ENCODE measurements at places on chromosomes 16 and 17.

GRCh38 chr16:11224894-11225676 is 30.9 kb downstream of the SOCS1 start:
- DNase-seq = no peak

DNA sequence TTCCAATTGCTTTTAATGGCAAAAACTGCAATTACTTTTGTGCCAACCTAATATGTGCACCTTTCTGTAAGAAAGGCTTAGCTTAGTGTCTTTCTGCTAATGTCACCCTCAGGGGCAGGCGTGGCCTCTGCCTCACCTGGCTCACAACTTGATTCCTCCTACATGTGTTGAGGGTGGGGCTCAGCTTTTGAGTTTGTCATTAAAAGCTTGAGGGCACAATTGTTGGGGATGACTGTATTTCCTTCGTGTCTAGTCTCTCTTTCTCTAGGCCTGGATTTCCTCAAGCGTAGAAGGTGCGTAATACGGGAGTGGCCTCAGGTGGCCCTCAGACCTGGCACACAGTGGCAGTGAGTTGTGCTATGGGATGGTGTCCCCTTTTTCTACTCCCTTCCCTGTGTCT is 94.4 kb downstream of the CLEC16A start:
- no peak for DNase-seq

DNA sequence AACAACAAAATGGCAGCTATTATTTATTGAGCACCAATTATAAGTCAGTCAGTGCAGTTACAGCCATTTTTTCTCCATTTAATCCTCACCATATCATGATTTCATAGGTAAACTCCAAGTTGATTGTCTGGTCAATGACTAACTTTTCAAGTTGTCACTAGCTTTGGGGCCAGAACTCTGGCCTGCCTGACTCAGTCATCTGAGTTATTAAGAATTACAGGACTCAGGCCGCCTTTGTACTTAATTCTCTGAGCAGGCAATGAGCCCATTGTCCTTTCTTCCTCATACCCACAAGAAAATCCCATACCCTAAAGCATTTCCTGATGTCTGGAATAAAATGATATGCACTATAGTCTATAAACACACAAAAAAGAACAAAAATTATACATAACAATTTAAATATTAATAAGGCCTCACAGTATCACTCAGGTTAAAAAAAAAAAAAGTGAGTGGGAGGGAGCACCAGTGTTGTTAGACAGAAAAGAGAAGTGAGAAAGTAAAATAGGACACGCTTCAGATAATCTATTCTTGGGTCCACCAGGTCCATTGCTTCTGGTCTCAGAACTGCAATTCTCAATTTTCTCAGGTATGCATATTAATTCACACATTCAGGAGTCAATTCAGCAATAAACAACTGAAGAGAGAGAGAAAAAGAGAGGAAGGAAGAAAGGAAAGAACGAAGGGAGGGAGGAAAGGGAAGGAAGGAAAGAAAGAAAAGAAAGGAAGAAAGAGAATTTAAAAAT is 70.2 kb downstream of the SPAG9 start:
- DNase-seq = no peak

DNA sequence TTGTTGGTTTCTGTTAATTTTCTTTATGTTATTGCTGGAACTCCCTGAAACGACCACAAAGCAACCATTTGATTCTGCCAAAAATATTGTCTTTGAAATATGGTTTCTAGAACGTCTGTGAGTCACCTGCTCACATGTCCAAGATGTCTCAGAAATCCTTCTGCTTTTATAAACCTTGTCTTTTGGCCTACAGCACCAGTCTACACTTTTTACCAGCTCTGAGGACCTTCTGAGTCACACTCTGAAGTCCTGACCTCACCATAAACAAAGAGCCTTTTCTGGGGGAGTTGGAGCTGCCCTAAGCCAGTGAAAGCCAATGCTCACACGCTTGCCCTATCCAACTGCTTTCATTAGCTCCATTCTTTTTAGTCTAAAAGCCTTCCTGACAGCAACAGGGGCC is 55.5 kb downstream of the GRIN2A start:
- DNase-seq = no peak

GRCh38 chr16:83713597-83713996 is 94.2 kb upstream of the HSBP1 start:
- DNase-seq = no peak

GRCh38 chr16:14187517-14188338 is 116.6 kb downstream of the MRTFB start:
- DNase-seq = no peak

DNA sequence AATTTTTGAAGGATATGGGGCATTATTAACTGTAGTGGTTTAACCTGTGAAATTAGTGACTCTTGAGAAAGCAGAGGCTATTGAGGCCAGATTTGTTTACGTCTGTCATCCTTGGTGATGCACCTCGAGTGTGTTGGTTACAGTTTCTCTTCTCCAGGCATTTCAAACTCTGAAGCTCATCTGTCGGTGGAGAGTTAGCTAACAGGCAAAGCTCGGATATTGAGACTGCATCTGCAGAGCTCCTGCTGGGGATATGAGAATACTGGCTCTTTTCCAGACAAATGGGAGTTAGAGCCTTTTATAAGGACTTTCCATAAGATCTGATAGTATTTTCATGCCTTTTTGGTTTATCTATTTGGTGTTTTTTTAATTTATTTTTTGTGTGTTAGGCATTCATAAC is 6.7 kb downstream of the CLEC16A start:
- DNase-seq = no peak

DNA sequence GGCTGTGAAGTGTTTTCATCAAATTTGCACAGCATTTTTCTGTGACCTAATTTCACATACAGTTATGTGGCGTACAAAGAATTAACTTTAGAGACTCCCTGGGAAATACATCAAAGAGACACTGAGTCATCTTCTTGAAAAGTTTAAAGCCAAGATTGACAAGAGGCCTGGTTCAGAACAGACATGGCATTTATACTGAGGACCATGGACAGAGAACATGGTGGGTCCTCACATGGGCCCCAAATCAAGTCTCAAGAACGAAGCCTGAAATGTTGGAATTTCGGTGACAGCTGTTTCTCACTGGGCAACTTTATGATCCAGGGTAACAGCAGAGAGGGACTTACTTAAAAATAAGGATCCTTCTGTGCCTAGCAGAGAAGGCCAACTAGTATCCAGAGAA is 311.5 kb upstream of the KCNJ16 start:
- DNase-seq = no peak

GRCh38 chr17:80119839-80120238 is 18.5 kb downstream of the GAA start:
- peak; percentile 43 for DNase-seq

- DNase-seq = no peak
These were observed 35.6 kb downstream of the NLRC3 start for GRCh38 chr16:3541527-3542155.

GRCh38 chr16:66605979-66606751 is 1.7 kb downstream of the CMTM3 start:
- DNase-seq = peak; percentile 35

DNA sequence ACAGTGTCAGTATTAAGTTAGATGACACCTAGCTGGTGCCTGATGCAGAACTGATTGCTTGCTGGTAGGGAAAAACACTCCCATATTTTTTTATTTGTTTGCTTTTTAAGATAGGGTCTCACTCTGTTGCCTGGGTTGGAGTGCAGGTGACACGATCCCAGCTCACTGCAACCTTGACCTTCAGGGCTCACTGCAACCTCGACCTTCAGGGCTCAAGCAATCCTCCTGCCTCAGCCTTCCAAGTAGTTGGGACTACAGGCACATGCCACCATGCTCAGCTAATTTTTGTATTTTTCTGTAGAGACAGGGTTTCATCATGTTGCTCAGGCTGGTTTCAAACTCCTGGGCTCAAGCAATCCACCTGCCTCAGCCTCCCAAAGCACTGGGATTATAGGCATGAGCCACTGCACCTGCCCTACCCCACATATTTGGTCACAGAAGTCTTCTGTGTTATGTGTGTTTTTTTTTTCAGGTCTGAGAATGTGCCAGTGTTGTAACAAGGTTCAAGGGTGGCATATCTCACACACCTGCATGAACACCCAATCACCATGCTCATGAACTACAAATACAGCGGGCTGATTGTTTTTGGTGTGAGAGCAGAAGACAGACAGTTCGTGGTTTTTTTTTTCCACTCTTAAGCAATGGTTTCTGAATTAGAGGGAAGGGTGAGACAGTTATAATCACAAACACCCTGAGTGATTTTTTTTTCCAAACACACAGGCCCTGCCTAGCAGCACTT is 22.8 kb downstream of the SPAG9 start:
- DNase-seq = no peak

DNA sequence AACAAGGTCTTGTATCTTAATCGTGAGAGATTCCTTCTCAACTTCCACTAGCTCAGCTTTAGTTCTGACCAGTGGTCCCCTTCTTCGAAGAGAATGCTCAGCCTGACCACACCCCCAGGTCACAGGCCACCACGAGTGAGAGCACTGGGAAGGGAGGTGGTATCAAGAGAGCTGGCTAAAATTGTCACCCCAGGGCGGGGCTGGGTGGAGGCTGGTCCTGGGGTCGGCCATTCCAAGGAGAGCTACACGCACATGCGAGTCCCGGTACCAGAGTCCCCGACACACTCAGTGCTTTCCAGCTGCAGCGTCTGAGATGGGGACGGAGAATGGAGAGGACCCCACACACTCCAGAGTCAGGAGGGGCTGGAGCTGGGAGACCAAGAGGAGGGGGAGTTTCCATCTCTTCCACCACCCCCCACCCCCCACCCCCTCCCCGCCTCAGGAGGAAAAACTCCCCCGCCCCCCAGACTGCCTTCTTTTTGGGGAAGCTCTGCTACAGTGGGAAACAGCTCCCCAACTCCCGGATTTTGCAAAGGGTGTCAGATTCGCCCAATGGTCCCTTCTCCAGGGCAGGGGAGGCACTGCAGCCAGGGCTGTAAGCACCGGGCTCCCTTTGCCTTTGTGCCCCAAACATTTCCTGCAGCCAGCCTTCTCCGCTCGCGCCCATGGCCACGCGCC is 1.6 kb downstream of the C1QL1 start:
- DNase-seq = no peak

- no peak for DNase-seq
These were observed 10.6 kb downstream of the CES1 start for GRCh38 chr16:55822280-55822810.

All from NCI-H82 (cell line).